ENCODE measurements at places on chromosomes 2 and 18. TPM values are rescaled to one million over a fixed set of nuclear protein-coding genes. Genes with fewer than 3 reads are reported as not detected.

REG3A gene
- polyA plus RNA-seq = not detected

ABHD3 gene
- polyA plus RNA-seq = 11.2 TPM

PLB1 gene
- polyA plus RNA-seq = 2.4 TPM

ALLC gene
- not detected for polyA plus RNA-seq

RBM43 gene
- polyA plus RNA-seq = 10.7 TPM

GCG gene
- polyA plus RNA-seq = 2.5 TPM

CCDC148 gene
- polyA plus RNA-seq = 0.26 TPM

LCT gene
- not detected for polyA plus RNA-seq

SATB2 gene
- polyA plus RNA-seq = 3.4 TPM

FAP gene
- 49.7 TPM for polyA plus RNA-seq

NBAS gene
- 35.5 TPM for polyA plus RNA-seq

GRCh38 chr2:68083346-68083745 is 20.5 kb upstream of the C1D start:
- no peak for DNase-seq

DNA sequence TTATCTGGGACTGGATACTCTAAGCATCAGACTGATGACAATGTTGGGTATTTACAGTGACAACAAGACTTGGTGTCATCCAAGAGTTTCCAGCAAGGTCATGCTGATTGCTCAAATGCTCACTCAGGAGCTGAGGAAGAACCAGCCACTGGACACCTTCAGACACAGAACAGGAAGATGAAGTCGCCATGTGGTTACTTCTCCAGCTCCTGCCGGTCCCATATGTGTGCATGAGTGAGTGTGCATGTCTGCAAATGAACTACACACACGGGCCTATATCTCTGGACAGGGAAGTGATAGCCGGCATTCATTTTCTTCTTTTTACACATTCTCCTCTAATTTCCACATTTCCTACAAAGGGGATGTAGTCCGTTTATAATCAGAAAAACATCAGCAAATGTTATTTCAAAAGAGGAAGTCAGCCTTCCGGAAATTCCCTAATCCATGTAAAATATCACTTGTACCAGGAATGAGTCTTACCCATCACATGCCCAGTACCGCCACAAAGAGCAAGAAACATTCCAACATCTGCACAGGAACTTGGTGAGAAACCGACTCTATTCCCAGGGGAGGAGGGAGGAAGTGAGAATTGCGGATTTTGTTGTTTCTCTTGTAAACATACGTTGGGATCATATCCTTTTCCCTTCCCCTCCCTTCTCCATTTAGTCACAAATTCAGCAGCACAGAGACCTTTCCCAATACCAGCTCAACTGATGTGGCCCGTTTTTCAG is 10.8 kb downstream of the RFX8 start:
- DNase-seq = peak; percentile 50

GRCh38 chr2:139556789-139557188 is 776.6 kb upstream of the NXPH2 start:
- DNase-seq = no peak

DNA sequence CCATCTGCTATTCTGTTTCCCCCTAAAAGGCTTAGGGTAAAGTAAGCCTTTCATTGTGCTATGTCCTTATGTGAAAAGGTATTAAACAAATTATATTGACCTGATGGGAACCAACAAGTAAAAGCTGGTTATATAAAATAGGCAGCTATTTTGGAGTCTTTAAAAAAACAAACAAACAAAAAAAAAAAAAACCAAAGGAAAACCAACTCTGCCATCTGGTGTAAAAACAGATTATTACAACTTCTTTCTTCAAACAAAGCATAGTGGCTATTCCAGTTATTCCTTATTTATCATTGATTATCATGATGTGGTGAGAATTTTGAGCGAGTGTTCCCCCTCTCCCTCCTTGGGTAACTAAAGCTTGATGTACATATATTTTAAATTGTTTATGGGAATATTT is 122.3 kb upstream of the FHL2 start:
- DNase-seq = no peak

- DNase-seq = no peak
Observed at GRCh38 chr2:216839688-216840087, 20.2 kb downstream of the TNP1 start.

- DNase-seq = no peak
Observed at GRCh38 chr18:10726198-10727068, 200.6 kb downstream of the NAPG start.

- no peak for DNase-seq
Observed at GRCh38 chr2:113171334-113172075, 2.3 kb upstream of the PSD4 start.

GRCh38 chr18:66160007-66160406 is 409.2 kb downstream of the CDH7 start:
- DNase-seq = no peak

- no peak for DNase-seq
Observed at GRCh38 chr2:33488715-33489540, 12.5 kb downstream of the RASGRP3 start.

- DNase-seq = no peak
Observed at GRCh38 chr2:112187805-112188596, 49.8 kb downstream of the FBLN7 start.

GRCh38 chr2:38856165-38856564 is 19.6 kb downstream of the DHX57 start:
- DNase-seq = no peak

GRCh38 chr2:195037045-195037444 is 620.0 kb upstream of the SLC39A10 start:
- DNase-seq = no peak

DNA sequence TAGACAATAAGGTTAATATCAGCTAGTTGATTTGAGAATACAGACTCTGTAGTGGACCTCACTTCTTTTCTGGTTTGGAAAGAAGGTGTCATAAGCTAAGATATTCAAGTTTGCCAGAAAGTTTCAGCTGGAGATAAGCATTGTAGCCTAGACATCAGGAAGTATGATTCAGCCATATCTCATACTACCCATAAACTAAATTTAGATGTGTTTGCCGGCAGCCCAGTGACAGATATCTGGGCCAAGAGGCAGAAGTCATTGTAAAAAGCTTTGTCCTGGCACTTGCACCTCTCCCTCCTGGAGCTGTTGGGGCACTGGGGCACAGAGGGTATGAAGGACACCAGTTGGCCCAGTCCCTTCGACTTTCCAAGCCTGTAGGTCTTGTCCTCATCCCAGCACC is 128.0 kb downstream of the EPHA4 start:
- DNase-seq = no peak

GRCh38 chr18:58863539-58864145 is 1.0 kb upstream of the ZNF532 start:
- DNase-seq = peak; percentile 56

- DNase-seq = no peak
Observed at GRCh38 chr2:68193144-68193543, 35.5 kb downstream of the PNO1 start.

DNA sequence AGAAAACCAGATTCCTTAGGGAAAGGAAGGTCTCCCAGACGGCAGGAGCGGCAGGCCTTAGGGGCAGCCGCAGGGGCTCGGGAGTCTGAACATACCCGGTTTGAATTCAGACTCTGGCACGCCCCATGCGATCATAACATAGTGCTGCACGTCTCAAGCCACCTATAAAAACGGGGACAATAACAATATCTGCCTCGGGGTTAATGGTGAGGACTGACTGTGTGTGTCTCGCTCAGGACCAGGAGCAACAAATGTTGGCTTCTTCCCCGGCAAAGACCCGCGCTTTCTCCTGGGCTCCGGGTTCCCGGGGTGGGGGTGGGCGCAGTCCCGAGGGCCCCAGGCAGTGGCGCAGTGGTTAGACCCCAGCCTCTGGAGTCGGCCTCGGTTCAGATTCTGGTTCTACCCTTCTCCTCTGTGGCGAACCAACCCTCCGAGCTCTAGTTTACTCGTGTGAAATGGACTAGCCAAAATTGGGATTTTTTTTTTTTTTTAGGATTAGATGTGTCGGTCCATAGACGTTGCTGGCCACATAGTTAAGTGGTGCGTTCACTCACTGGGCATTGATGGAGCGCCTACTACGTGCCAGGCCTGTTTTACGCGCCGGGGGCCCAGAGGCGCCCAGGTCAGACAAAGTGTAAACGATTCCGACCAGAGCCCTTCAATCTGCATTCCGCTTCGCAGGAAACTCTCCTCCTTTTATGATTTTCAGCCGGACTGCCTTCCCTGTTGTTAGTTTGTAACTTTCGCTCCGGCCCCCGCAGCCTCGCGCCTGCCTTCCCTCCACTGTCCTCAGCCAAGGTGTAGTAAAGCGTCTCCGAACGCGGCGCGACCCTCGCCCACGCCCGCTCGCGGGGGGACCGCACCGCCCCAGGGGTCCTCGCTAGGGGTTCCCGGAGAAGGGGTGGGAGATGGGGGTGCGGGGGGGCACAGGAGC is 820 bp upstream of the SH3BP4 start:
- DNase-seq = no peak

GRCh38 chr2:37786854-37787253 is 115.4 kb upstream of the CDC42EP3 start:
- no peak for DNase-seq

Measured in hindlimb muscle (tissue), 1 donor.